ENCODE measurements at places on chromosomes 2 and 18.

DNA sequence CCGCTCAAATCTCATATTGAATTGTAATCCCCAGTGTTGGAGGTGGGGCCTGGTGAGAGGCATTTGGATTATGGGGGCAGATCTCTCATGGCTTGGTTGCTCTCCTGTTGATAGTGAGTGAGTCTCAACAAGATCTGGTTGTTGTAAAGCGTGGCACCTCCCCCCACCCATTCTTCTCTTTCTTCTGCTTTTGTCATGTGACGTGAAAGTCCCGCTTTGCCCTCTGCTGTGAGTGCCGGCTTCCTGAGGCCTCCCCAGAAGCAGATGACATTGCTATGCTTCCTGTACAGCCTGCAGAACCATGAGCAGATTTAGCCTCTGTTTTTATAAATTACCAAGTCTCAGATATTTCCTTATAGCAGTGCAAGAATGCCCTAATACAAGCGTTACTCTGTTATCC lies 673.8 kb downstream of the ADCYAP1 start:
- DNase-seq, result no peak

- DNase-seq, result no peak
Observed at GRCh38 chr2:133352719-133353118, 215.5 kb downstream of the NCKAP5 start.

- DNase-seq, result no peak
Observed at GRCh38 chr2:152546230-152546837, 170.9 kb downstream of the PRPF40A start.

- DNase-seq, result no peak
Observed at GRCh38 chr2:239818531-239819011, 206.6 kb downstream of the NDUFA10 start.

- DNase-seq, result no peak
Observed at GRCh38 chr2:74863802-74864248, 29.9 kb downstream of the HK2 start.

DNA sequence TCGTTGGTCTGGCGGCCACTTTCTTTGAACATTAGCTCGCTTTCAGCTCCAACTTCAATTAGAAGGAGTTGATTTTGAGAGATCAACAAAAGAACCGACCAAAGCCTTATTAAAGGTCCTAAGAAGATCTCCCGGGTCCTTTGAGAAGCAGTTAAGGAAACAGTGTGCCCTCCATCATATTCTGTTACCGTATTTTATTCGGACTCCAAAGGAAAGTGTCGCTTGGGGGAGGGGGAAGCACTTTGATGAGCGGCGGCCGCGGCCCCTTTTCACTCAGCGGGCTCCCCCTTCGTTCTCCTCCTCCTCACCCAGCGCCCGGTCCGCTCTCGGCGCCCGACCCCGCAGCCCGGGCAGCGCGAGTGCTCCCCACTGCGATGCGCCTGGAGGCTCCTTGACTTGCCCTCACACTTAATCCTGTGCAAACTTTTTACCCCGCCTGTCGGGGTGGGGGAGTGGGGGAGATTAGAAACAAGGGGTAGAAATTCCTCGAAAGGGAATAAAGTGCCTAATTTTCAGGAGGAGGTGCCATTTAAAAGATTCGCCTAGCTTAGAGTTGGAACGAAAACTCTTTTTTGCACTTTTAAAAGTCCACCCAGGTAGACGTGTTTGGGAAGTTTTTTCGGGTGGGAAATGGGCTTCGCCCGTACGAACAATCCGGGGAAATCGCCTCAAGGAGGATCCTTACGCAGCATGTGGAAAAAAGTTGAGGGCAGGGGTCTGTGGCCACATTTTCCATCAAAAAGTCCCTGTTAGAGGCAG lies 1.2 kb upstream of the OTX1 start:
- DNase-seq, result peak; percentile 15

Measured in NCI-H1105 treated with DMSO at 0.1 percent for 48 hours (cell line).